Activated T-cell treated with anti-CD3 and anti-CD28 coated beads, Interleukin-2, amount 50 U/mL, for 48 hours (primary cell): ENCODE measurements at places on chromosomes 2 and 18.

- no peak for DNase-seq
Measured at GRCh38 chr2:238107525-238108422, 7.6 kb downstream of the ESPNL start.

DNA sequence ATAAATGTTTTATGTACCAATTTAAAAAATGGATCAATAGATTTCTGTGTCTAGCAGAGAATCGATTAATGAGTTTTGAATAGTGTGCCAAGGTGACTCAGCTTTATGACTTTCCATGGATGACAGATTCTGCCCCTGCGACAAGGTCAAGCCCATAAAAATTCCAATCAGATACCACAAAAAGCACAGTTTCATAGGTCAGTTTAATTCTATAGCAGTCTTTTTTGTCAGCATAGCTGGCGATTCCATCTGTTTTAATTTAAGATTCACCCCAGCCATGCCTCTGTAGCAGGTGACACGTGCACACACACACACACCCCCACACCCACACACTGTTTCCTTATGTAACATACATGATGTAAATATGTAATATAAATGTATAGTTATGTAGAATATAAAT lies 28.9 kb downstream of the RAB31 start:
- no peak for DNase-seq

DNA sequence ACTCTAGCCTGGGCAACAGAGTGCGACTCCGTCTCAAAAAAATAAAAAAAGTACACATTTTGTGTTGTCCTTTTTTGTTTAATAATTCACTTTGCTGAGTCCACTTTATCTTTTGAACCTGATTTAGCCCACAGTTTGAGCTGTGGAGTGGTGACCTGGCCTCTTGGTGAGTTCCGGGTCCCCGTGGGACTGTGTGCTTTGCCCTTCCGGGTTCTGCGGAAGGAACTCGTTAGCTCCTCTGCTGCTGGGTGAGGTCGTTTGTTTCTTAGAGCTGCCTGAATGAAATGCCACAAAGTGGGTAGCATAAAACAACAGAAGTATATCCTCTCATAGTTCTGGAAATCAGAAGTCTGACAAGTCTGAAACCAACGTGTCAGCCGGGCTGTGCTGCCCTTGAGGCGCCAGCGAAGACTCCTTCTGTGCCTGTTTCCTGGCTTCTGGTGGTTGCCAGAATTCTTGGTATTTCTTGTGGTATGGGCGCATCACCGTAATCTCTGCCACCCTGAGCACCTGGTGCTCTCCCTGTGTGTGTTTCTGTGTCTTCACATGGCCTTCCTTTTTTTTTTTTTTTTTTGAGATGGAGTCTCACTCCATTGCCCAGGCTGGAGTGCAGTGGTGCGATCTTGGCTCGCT lies 3.5 kb downstream of the EFHD1 start:
- no peak for DNase-seq

- no peak for DNase-seq
Measured at GRCh38 chr2:150400849-150401248, 86.6 kb downstream of the RND3 start.

GRCh38 chr2:23460228-23460627 lies 75.2 kb downstream of the KLHL29 start:
- no peak for DNase-seq

GRCh38 chr18:55185391-55185790 lies 226.1 kb upstream of the CCDC68 start:
- no peak for DNase-seq

- DNase-seq, result no peak
Measured at GRCh38 chr18:4444306-4444705, 10.8 kb downstream of the DLGAP1 start.

DNA sequence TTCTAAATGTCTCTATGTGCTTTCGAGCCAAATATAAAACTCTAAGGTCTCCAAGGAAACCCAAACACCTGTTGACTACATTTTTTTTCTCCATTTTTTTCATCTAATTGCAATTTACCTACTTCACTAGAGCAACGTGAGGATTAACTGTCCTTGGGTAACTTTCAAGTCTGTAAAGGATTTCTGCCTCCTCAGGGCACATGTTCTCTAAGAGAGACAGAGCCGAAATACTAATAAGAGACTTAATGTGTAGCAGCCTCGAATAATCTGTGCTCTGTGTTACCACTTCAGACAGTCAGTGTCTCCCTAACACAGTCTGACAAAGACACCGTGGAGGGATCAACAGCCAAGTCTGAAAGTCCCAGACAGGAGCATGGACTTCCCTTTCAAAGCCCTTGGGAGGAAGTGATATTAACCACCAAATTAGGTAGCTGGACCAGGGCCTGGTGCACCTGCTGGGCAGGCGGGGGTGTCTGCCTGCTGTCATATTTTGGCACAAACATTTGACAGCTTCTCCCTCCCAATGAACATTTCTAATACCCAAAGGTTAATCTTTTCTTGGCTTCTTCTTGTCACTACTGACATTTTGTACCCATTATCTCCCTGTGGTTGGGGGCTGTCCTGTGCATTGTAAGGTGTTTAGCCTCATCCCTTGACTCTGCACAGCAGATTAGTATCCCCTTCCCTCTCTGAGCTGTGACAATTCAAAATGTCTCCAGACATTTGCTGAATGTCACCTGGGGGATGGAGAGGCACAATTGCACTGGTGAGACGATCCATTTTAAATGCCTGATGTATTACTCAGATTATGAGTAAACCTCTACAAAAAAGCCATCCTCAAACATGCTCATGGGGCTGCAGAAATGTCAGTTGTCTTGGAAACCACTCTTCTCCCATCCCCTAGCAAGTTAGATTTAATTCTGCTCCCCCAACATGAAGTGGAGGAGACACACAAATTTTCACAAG lies 45.7 kb upstream of the LYPD1 start:
- DNase-seq, result no peak

DNA sequence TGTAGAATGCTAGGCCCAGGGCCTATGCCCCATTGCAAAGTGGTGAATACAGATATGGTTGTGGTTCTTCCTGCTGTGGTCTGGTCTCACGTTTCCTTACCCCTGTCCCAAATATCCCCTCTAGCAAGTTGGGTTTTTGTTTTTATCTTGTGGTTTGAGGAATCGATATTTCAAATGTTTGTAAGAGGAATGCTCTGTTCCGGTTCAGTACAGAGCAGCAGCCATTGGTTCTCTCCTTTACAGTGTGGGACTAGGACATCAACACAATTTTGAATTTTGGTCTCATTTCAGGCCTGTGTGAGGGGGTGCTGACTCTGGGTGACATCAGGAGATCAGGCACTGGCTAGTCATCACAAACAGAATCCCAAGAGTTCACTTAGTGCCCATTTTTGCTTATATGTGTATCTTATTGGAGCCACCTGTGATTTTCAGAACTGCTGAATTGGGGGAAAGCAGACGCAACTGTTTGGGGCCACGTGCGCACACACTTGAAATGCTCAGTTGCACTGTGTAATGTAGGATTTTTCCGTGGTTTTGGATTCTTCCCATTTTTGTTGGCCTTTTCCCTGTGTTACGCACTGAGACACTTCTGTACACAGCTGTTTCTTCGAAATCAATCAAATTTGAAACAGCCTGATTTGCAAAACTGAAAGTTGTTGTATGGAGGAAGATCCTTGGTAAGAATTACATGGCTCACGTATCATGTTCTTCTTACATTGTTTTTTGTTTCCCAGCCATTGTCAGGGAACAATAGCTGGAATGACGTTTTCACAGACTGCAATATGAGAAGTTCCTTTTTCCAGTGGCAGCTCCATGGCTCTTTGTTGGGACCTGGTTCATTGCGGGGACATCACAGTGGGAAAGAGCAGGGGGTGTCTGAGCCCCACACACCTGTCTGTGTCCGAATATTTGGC lies 8.6 kb downstream of the SH3BP4 start:
- no peak for DNase-seq

DNA sequence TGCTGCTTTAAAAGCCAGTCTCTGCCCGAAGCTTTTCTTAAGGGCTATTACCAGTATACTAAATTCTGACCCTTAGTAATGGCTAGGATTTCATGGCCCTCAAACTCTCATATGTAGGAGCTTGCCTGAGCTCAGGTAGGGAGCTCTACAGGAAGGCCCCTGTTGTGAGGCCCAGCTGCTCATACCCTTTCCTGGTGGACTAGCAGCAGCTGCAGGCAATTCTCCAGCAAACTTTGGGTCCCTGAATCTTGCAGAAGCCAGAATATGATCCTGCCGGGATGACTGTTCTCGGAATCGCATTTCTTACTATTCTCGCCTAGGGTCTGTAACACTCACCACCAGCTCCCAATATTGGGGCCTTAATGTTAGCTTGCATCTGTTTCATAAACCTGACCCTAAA lies 106.4 kb upstream of the SERTAD2 start:
- DNase-seq, result no peak

GRCh38 chr18:31042406-31043181 lies at the start of gene DSC3:
Gene DSC3 (minus strand): TSS chr18:31042742. CDS start chr18:31042660, 82 bp downstream.
- no peak for DNase-seq

DNA sequence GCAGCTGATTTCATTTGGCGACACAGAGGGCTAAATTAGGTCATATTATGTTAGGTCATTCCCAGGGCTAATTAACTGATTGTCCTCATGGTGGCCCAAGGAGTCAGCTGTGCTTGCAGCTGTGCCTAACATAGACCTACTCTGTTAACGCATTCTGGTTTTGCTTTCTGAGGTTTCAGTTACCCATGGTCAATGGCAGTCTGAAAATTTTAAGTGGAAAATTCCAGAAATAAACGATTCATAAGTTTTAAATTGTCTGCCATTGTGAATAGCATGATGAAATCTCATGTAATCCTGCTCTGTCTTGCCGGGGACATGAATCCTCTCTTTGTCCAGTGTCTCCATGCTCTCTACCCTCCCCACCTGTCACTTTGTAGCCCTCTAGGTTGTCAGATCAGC lies 168.7 kb downstream of the KCNS3 start:
- DNase-seq, result no peak

GRCh38 chr2:55926246-55926645 lies 2.7 kb upstream of the EFEMP1 start:
- DNase-seq, result no peak

DNA sequence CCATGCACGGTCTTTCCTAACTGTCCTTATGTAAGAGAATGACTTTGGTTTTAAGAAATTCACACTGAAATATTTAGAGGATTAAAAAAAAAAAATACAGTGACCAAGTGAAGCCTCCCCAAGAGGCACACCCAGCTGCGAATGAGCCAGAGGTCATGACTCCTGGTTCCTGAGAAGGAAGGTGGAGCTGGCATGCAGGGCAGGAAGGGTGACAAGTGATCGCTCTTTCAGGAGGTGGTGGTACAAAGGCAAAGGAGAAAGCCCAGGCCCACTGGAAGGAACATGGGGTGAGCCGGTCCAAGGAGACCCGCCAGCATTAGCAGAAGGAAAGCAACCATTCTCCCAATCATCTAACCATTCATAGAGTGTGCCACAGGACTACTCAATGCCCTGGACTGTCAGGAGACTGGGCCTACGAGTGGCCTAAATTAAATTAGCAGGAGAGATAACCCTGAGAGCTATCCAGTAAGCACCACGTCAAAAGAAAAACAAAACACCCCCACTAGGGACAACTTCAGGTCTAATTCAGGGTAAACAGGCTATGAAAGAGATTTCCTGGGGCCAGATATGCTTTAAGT lies 7.8 kb downstream of the INO80C start:
- no peak for DNase-seq

DNA sequence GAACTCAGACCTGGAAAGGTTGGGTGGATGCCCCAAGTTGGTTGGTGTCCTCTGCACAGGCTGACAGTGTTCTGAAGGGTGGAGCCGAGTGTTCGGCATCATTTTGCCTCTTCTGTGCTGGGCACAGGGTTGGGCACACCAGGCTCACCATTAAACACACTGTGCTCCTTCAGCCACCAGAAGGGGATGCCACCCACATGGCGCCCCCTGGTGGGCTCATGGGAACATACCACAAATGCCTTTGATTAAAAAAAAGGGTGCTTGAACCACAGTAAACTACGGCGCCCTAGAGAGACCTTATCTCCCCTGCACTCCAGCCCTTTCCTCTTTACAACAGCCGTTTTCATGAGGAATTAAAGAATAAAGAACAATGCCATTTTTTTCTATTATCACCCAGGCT lies 89.4 kb downstream of the CELF4 start:
- peak; percentile 35 for DNase-seq

GRCh38 chr2:230779126-230779525 lies 66.5 kb downstream of the CAB39 start:
- no peak for DNase-seq

DNA sequence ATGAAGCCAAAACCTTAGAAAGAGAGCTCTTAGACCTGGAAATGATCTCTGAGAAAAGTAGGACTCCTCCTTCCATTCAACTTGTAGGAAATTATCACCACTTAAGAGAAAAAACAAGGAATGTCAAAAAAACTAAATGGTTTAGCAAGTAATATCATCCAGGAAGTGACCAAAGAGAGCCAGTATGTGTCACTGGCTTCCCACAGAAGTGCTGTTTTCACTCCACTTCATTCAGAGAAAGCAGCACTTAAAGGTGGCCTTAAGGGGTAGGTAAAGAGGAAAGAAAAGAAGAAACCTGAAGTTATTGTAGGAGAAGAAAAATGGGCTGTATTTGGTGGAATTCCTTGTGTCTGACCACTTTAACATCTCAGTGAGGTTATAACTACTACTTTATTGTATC lies 414.4 kb upstream of the ETAA1 start:
- DNase-seq, result no peak

DNA sequence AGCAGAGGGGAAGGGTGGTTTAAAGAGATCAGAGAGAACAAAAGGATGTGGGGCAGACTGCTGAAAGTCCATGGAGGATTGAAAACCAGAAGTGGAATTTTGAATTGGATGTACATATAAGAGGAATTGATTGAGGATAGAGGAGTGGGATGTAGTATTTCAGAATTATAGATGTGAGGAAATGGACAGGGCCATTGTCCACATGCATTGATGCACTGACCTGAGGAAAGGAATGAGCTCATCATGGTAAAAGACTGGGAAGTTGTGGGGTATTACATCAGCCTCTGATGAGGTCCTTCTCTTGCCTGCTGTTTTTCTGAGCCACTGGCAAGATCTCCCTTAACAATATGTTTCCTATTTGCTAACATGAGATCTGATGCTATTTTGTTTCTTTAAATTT lies 365.7 kb upstream of the FANCL start:
- DNase-seq, result no peak

GRCh38 chr2:144071461-144071860 lies 448.5 kb downstream of the ZEB2 start:
- no peak for DNase-seq

DNA sequence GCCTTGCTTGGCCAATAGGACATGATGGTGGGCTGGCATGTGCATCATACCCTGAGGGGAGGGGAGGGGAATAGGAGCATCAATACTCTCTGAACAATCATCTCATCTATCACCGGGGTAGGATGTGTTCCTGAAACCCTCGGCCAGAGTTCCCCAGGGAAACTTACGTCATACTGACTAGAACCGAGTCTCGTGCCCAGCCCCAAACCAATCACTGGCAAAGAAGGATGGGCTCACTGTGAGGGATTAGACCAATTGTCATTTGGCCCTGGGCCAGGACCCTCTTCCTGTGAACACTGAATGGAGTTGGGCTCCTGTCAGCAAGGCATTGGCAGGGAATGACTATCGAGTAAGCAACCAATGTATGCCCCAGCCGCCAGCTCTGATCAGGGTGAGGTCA lies 261.5 kb downstream of the MYCN start:
- DNase-seq, result no peak
